ENCODE measurements at places on chromosomes 12 and 14. TPM values are rescaled to one million over a fixed set of nuclear protein-coding genes. Genes with fewer than 3 reads are reported as not detected.

The NRIP2 gene
- total RNA-seq = not detected

The SIX6 gene
- total RNA-seq = not detected

The SETD1B gene
- 2.1 TPM for total RNA-seq

The MANSC1 gene
- not detected for total RNA-seq

The TMEM19 gene
- total RNA-seq = 32.8 TPM

The KCNH5 gene
- not detected for total RNA-seq

The TEX52 gene
- not detected for total RNA-seq

The ZNF891 gene
- total RNA-seq = 4.0 TPM

The SEL1L gene
- total RNA-seq = 116 TPM

The LTBR gene
- total RNA-seq = not detected

The PLBD1 gene
- not detected for total RNA-seq

- DNase-seq = no peak
These were observed 13.4 kb downstream of the ASB8 start for GRCh38 chr12:48143898-48144297.

DNA sequence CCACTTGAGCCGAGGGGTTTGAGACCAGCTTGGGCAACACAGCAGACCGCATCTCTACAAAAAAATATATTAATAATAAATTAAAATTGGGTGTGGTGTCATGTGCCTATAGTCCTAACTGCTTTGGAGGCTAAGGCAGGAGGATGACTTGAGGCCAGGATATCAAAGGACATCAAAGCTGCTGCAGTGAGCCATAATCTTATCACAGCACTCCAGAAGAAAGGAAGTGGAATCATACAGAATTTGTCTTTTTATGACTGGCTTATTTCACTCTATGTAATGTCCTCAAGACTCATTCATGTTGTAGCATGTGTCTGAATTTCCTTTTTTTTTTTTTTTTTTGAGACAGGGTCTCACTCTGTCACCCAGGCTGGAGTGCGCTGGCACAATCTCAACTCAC, 43.9 kb upstream of the NUDT4 start:
- no peak for DNase-seq

GRCh38 chr12:123076604-123077297, 74.1 kb downstream of the PITPNM2 start:
- no peak for DNase-seq

GRCh38 chr14:76919431-76920330, 93.5 kb downstream of the LRRC74A start:
- DNase-seq = peak; percentile 73

GRCh38 chr12:120468821-120469449, 613 bp downstream of the SRSF9 start:
- peak; percentile 76 for DNase-seq

- DNase-seq = no peak
These were observed 46.7 kb downstream of the HSPB8 start for GRCh38 chr12:119225454-119225853.

- DNase-seq = no peak
These were observed 598.8 kb downstream of the SLC16A7 start for GRCh38 chr12:60194678-60195077.

DNA sequence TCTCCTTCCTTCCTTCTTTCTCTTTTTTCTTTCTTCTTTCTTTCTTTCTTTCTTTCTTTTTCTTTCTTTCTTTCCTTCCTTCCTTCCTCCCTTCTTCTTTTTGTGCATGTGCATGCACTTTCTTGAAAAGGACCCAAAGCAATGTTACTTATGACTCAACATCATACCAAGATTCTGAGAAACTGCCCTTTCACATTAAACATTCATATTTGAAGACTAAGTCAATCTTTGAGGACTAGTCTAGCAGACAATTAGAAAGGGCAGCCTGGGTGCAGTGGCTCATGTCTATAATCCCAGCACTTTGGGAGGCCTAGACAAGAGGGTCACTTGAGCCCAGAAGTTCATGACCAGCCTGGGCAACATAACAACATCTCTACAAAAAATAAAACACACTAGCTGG, 212.8 kb upstream of the KITLG start:
- no peak for DNase-seq

GRCh38 chr14:61215222-61216020, 65.7 kb downstream of the TMEM30B start:
- no peak for DNase-seq

- DNase-seq = no peak
These were observed 79.9 kb downstream of the HECTD1 start for GRCh38 chr14:31127690-31128089.

GRCh38 chr14:37591941-37592481, 3.0 kb downstream of the FOXA1 start:
- no peak for DNase-seq

DNA sequence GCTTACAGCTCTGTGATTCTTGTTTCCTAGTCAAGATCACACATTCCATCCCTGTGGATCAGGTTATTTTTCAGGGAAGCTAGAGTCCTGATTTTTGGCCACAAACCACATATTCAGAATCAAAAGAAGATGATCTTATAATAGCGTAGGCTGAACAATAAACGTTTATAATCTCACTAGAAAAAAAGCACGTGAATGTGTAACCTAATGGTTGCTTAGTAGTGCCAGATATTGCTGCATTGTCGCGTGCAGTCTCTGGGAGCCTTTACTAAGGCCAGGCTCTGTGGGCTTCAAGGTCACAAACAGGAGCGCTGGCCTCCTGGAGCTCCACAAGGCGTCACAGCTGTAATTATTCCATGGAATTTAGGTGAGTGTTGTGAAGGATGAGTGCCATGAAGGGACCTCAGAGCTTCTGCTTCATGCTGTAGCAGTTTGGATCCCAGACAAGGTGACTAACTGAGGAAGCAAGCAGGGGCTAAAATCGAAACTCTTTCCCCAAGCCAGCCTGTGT, 17.4 kb downstream of the CDKN1B start:
- DNase-seq = no peak

DNA sequence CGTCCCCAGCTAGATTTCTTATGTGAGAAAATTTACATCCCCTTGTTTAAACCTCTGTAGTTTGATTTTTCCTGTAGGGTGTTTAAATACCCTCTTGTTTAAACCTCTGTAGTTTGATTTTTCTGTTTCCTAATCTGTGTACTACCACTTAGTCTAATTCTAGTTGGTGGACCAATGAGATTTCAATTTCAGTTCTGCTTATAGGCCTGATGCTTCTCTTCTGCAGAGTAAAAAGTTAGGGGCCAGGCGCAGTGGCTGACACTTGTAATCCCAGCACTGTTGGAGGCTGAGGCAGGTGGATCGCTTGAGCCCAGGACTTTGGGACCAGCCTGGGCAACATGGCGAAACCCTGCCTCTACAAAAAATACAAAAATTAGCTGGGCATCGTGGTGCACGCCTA, 11.5 kb downstream of the UBC start:
- DNase-seq = no peak

GRCh38 chr14:95774265-95775160, 60.6 kb upstream of the TCL1A start:
- DNase-seq = peak; percentile 91

- DNase-seq = no peak
These were observed 19.5 kb downstream of the MAPK1IP1L start for GRCh38 chr14:55070981-55071411.

DNA sequence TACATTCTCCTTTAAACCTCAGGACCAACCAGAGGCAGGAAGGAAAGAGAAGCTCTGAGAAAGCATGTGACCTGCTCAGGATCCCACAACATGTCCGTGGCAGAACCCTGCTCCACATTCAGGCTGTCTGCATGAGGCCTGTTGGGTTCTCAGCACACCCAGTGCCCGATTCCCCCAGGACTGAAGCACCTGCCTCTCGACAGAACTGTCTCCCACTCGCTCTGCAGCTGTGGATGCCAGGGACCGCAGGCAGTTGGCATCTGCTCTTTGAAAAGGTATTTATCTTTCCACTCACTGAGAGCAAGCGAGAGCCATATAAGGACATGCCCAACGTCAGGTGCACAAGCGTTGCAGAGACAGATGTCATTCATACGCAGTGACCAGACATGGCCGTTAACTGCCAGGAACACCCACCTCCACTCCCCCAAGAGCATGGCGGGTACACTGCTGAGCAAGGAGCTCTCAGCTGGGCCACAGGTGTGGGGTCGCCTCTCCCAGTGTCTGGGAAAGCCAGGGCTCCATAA, 18.9 kb downstream of the PITPNM2 start:
- no peak for DNase-seq

DNA sequence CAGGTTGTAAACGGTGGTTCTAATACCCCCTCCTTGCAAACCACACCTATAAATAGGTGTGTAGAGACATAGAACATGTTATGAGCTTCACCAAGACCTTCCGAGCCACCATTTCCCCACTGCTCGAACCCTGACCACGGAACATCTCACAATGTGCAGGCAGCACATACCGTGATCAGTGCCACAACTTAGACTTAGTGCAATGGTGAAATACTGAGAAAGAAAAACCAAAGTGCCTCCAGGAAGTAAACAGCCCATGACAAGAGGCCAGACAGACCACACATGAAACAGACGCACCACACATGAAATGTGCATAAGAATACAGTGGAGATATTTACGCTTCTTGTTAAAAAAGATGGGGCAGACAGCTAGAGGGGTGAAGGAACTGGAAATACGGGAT, 166.9 kb upstream of the CCND2 start:
- DNase-seq = no peak

Data from Karpas-422 (cell line).